Urinary bladder (tissue), 4 donors: ENCODE measurements at places on chromosomes 13 and 19. TPM values are rescaled to one million over a fixed set of nuclear protein-coding genes. Genes with fewer than 3 reads are reported as not detected.

DNA sequence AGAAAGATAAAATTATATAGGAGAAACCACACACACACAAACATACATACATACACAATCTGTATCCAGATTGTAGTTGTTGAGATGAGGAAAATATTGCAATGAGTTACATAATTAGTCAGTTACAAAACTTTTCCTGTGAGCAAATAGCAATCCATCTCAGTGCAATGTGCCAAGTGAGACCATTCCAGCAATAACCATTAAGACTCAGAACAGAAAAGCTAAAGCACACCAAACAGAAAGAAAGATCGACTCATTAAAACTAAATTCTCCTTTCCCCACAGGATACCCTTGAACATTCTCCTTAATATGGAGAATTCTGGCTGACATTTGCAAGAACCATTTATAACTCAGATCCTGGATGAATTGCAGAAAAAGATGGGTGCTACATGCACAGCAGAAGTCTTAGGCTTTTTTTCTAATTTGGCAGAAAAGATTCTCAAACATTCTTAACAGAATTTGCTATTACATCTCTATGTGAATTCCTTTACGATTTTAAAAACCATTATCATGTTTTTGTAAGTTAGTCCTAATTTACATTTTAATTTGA is 1341.2 kb upstream of the SPRY2 start:
- no peak for DNase-seq

GRCh38 chr13:25800523-25800922 is 251.3 kb downstream of the SHISA2 start:
- no peak for DNase-seq

DNA sequence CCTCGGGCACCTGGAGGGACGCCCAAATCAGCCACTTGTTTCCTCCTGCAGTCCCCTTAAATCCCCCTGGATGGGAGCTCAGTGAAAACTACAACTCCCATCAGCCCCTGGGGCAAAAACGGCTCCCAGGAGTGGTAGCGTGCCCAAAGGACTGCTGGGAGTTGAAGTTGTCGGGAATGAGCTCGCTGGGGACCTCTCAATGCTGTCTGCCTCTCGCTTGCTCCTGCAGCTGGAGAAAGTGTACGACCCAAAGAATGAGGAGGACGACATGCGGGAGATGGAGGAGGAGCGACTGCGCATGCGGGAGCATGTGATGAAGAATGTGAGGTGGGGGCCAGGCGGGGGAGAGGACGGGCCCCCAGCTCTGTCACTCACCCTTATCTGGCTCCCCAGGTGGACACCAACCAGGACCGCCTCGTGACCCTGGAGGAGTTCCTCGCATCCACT is 14.7 kb upstream of the DHDH start:
- no peak for DNase-seq

GRCh38 chr19:55443824-55444480 is 852 bp upstream of the SHISA7 start:
- no peak for DNase-seq

DNA sequence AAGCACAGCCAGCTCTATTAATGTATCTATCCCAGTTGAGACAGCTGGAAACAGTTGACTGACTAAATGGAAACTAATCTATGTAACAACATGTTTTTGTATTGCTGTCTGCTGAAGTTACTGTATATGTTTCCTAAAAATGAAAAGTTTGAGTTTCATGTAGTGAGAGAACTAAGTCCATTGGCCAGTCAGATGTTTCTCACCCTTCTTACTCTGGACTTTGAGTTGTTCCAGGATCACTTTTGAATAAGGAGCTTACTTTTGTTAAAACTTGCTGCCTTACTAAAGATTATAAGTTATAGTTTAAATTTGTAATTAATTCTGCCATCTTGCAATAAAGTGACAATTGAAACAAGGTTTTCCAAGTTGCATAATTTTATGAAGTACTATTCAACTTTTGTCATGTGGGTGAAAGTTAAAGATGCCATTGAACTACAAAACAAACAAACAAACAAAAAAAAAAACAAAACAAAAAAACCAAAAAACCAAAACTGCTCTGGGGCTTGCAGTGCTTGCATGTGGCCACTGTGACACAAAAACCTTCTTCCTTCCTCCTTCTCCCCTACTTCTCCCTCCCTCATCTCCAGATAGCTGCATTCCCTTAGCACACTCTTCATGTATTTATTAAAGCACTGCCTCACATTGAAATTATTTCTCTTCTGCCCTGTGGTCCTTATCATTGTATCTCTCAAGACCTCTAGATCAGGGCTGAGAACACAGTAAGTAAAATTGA is 15.3 kb downstream of the WDFY2 start:
- DNase-seq = no peak

DNA sequence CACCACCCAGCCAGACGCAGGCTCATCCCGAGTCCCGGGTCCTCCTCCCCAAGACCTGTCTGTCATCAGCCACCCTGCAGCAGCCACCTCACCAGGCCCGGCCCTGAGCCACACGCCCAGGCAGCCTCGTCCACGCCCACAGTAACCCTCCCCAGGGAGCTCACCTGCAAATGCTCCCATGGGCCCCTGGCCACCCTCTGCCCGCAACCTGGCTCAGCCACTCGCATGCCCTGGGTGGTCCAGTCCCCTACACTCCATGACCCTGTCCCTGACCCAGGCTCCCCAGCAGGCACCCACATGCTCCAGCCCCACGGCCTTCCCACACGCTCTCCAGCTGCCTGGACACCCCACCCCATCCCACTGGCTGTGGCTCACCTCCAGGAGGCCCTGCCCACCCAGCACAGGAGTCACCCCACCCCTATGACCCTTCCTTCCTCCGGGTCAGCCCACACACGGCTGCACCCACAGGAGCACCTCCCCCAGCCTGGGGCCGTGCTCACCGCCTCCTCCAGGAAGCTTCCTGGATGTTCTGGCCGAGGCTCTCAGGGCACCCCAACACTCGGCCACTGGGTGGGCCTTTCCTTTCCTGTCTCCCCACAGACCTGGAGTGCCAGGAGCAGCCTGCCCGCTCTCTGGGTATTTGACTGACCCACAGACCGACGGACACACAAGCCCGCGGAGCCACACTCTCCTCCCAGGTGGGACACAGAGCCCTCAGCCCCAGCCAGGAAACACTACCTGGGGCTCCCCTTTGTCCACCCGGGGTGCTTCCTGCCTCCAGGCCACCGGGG is 3.6 kb downstream of the TMEM259 start:
- DNase-seq = no peak

DNA sequence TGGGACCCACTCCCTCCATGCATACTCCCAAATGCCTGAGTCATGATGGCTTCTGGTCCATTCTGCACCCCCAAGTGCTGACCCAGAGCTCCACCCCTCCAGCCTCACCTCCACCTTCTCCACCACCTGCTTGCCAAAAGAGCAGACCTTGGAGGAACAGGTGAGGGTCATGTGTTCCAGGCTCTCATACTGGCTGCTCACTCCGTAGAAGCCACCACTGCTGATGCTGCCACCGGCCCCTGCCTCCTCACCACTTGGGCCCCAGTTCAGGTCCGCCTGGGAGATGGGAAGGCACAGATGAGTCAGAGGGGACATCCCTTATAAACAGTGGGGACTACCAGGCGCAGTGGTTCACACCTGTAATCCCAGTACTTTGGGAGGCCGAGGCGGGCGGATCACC is 7.9 kb downstream of the CD37 start:
- DNase-seq = no peak

GRCh38 chr13:50912851-50913250 is 3.3 kb downstream of the RNASEH2B start:
- no peak for DNase-seq

GRCh38 chr13:111558700-111559088 is 238.3 kb downstream of the TEX29 start:
- no peak for DNase-seq

- DNase-seq = no peak
Measured at GRCh38 chr19:50705422-50706019, 14.1 kb downstream of the SHANK1 start.

GRCh38 chr19:49119411-49120324 is at the start of gene PPFIA3:
TSS of gene PPFIA3 (plus strand) at chr19:49119544. CDS start at chr19:49127874, 8,330 bp downstream.
- DNase-seq = no peak

- DNase-seq = no peak
Measured at GRCh38 chr13:23822252-23822824, 66.9 kb downstream of the MIPEP start.

DNA sequence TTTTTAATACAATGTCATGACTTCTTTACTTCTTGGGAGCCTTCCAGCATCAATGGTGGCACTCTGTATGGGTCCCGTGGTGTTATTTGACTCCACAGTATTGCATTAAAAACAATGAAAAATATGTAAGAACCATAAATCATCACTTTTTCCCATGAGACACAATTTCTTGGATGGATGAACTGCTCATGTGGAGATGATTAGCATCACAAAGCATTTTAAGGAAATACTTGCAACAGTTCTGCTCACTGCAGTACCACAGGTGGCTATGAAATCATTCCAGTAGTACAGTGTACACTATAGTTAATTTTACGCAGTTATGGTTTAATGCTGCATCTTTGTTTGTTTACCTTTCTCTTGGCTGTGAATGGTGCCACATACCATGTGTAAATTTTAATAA is 37.2 kb upstream of the C1QTNF9B start:
- no peak for DNase-seq

GRCh38 chr19:55585658-55586339 is 5.2 kb upstream of the ZNF579 start:
- DNase-seq = no peak

GRCh38 chr19:41701401-41702075 is 6.9 kb upstream of the CEACAM5 start:
- DNase-seq = no peak

- no peak for DNase-seq
Measured at GRCh38 chr19:58387338-58388174, 487 bp downstream of the RPS5 start.

DNA sequence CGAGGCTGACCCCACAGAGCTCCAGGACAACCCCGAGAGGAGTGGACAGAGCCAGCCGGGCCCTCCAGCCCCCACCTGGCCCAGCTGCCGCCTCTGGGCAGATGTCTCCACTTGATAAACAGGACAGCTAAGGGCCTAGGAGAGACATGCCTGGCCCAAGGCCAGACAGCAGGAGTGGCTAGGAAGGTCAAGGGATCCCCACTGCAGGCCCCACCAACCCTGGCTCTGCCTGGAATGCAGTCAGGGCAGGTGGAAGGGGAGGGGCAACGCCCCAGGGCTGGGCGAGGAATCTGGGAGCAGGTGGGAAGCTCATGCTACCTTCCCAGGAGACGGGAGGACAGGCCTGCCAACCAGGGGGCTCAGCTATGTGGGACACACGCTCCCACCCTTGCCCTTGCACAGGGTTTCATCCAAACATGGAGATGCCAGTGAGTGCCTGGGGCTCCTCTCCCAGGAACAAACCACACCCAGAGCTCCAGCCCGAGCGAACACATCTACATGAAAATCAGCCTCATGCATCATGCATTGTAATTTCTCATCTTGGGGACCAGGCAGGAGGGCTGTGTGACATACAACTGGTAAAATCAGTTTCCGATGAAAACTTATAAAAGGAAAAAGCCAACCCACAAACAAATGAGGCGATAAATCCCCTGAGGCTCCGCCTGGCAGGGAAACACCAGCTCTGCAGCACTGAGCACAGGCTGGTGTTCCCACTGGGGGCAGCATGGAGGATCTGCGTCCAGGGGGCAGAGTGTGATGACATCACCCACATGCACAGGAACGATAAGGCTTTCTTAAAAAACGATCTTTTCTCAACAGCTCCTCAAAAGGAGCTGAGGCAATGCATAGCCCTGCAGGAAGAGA is 25.0 kb downstream of the SH3GL1 start:
- DNase-seq = no peak

DNA sequence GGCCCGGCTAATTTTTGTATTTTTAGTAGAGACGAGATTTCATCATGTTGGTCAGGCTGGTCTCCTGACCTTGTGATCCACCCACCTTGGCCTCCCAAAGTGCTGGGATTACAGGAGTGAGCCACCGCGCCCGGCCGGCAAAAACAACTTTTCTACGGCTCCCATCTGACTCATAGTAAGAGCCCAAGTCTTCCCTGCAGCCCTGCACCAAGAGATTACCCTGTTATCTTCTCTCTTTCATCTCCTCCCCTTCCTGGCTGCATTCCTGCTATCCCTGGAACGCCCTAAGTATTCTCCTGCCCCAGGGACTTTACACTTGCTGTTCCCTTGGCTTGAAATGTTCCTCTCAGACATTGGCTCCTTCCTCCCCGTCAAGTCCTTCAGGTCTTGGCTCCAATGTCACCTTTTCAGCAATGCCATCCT is 6.6 kb downstream of the AP2S1 start:
- DNase-seq = no peak

GRCh38 chr13:31951215-31951678 is 80.3 kb upstream of the FRY start:
- no peak for DNase-seq

GRCh38 chr19:37095859-37096258 is 17.6 kb downstream of the ZNF420 start:
- DNase-seq = no peak

GRCh38 chr13:25948910-25949309 is 102.9 kb downstream of the SHISA2 start:
- no peak for DNase-seq

DNA sequence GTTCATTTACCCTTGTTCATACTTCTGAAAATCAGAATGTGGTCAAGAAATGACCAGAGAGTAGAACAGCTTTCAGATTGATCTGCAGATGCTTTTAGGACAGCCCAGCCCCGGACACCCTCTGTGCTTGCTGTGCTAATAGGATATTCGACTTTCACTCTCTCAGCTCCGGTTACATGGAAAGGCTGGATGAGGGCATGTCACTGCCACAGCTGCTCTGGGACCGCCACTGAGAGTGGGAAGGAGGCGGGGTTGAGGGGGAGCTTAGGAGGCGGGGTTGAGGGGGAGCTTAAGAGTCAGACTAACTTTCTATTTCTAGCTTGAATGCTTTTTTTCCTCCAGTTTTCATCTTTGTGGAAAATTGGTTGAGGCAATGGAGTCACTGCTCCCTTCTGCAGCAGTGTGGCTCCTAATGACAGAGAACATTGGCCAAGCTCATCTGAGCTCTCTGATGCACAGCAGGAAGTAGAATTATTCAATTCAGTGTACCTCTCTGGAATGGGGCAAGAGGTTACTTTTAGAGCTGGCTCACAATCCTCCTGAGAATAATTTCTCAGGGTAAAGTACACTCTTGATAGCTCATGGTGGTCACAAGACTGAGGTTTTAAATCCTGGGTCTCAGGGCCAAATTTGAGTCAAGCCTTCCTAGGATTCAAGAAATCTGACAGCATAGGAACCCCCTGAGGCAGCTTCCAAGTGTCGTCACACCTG is 74.6 kb upstream of the NPAS1 start:
- peak; percentile 36 for DNase-seq

GRCh38 chr19:11465600-11465999 is 15.2 kb downstream of the ELAVL3 start:
- DNase-seq = no peak

Gene FCER2
- 0.21 TPM for total RNA-seq

Gene CBY2
- total RNA-seq = 0.21 TPM

Gene EFNA2
- total RNA-seq = 0.32 TPM

Gene SCEL
- total RNA-seq = 0.69 TPM

Gene ZSWIM4
- total RNA-seq = 2.5 TPM

Gene ZSCAN4
- total RNA-seq = not detected

Gene LGALS14
- not detected for total RNA-seq

Gene ZNF429
- total RNA-seq = 21.9 TPM

Gene PRRG2
- total RNA-seq = 1.6 TPM

Gene CYSLTR2
- total RNA-seq = 1.4 TPM

Gene MRPL4
- 9.9 TPM for total RNA-seq

Gene C19orf67
- total RNA-seq = not detected

Gene STOML3
- not detected for total RNA-seq

Gene SHANK1
- 4.3 TPM for total RNA-seq

Gene PLK5
- total RNA-seq = 0.37 TPM

Gene CGB1
- total RNA-seq = not detected

Gene GMIP
- 3.6 TPM for total RNA-seq

Gene ONECUT3
- not detected for total RNA-seq
